ENCODE measurements at places on chromosomes 6 and 20.
A peak's percentile ranks its signal among the peaks of the same experiment; 100 is the strongest.

GRCh38 chr20:33843050-33843449 lies 31.9 kb downstream of the CHMP4B start:
- no peak for DNase-seq

DNA sequence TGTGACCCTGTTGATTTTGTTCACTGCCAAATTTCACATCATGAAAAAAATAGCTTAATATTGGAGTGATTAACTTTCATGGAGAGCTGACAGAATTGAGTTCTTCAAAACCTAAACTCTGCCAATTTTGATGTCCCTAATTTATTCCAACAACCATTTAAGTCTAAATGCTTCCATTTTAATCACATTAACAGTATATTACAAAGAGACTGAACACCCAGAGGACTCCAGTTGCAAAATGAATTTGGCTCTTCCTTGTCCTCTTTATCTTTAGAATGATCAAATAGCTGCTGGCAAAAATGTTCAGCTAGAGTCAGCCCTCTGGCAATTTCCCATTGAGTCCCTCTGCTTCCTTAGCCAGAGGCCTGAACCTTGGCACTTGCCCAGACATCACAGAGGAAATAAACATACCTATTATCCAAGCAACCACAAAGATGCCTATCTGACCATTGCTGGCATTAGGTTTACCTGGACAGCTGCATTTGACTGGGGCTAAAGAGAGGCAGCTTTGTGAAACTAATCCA lies 299.0 kb upstream of the STXBP5 start:
- no peak for DNase-seq

- DNase-seq, result peak; percentile 64
Observed at GRCh38 chr6:113859349-113860180, 2.4 kb downstream of the MARCKS start.

DNA sequence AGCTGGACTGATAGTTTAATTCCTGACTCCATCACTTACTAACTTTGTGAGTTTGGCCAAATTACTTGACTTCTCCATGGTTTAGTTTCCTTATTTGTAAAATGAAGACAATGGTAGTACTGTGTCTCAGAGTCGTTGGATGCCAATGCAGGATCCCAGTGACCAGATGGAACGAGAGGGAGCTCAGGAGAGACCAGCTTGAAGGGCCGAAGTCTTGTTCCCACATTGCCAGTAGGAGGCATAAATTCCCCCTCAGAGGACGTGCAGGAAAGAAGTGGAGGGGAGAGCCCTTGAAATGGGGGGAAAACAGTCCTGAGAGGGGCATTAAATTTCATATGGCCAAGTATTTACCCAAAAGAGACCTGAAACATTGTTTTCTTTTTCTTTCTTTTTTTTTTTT lies 2.1 kb upstream of the MUC22 start:
- no peak for DNase-seq

DNA sequence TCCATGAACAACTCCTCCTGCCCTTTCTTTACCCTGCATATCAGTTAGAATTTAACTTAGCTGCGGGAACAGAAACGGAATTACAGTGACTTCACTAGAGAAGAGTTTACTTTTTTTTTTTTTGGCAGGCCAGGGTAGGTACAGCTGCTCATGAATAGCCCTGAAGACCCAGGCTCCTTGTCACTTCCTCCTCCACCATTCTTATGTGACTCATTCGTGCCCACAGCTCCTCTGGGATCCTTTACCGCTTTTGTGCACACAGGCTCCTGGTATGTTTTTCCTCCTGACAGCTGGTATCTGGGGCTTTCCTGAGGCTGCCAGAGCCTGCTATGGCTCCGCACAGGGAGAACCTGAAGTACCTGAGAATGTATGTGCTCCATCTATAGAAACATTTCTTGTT lies 3.9 kb upstream of the KCNS1 start:
- no peak for DNase-seq

- DNase-seq, result peak; percentile 61
Observed at GRCh38 chr6:137866200-137866913, 702 bp upstream of the TNFAIP3 start.

GRCh38 chr20:13723011-13723410 lies 61.7 kb downstream of the ESF1 start:
- DNase-seq, result no peak

- no peak for DNase-seq
Observed at GRCh38 chr6:18309046-18309445, 44.7 kb upstream of the DEK start.

- no peak for DNase-seq
Observed at GRCh38 chr6:125699591-125699990, 49.8 kb upstream of the HEY2 start.

GRCh38 chr6:142805042-142805441 lies 139.9 kb downstream of the HIVEP2 start:
- DNase-seq, result no peak

DNA sequence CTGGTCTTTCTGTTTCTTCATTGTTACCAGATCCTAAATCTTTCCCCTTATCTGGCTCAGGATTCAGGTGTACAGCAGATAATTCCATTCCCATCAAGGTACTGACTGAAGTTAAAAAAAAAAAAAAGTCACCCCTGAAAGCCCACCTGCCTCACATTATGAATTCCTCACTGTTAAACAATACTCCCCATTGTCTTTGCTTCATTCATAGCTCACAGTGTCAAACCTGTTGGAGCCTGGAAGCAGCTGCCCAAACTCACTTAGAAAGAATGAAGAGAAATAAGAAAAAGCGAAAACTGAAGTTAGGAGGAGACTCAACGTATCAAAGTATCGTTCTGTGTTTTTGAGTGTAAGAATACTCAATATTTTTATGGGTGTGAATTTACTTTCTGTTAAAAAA lies 1.8 kb upstream of the DCBLD1 start:
- DNase-seq, result no peak

- DNase-seq, result no peak
Observed at GRCh38 chr6:139657119-139657518, 282.7 kb upstream of the CITED2 start.

DNA sequence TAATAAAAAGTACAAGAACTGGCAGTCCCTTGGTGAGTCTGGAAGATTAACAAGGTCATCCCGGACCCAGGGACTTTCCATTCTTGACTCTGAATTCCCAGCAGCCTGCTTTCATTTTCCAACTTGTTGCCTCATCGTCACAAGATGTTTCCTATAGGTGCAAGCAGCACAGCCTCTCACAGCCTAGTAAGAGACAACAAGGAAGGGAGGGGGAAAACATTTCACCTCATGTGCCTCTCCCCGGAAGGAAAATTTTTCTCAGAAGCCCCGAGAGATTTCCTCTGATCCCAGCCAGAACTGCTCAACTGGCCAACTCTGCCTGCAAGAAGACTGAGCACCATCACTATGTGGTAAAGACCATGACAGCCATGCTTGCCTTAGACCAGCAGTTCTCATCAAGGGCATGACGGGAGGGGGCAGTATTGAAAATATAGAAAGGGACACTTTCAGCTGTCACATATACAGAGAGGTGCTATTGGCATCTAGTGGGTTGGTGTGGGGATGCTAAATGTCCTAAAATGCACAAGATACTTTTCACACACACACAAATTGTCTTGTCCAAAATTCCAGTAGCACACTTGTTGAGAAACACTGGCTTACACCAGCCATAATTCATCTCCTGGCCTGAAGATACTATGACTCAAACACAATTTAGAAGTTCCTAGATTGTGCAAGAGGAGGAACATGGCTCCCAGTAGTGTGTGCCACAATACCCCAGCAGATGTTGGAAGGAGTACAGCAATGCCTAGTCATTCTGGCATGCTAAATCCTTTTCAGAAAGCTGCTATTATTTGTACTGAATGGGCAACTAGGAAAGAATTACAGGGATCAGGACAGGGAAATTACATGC lies 10.8 kb upstream of the WTAP start:
- DNase-seq, result peak; percentile 59

DNA sequence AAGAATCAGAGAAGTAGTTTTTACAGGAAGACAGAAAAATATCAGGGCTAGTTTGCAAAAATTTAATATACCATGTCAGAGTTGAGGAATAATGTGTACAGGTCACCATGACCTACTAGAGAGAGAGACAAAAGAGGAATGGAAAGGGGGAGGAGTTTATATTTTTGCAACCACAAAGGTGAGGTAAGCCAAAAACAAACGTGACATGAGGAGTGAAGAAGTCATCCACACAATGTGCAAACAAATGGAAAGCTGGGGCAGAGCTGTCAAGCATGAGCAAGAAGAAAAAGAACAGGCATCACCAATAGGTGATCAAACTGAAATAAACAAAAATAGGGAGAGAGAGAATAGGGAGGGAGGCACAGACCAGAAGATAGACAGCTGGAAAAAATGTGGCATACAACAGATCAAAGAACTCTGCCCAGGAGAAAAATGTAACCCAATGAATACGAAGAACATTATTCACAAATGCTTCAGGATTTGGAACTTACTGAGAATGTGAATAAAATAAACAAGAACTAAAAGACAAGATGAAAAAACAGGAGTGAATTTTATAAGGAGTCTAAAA lies 15.5 kb downstream of the RARS2 start:
- DNase-seq, result no peak

- DNase-seq, result peak; percentile 44
Observed at GRCh38 chr20:45970646-45971424, 1.2 kb downstream of the ZNF335 start.

GRCh38 chr20:60202046-60202445 lies 243.8 kb downstream of the CDH26 start:
- no peak for DNase-seq

GRCh38 chr6:6474170-6474920 lies 114.2 kb upstream of the LY86 start:
- DNase-seq, result no peak

DNA sequence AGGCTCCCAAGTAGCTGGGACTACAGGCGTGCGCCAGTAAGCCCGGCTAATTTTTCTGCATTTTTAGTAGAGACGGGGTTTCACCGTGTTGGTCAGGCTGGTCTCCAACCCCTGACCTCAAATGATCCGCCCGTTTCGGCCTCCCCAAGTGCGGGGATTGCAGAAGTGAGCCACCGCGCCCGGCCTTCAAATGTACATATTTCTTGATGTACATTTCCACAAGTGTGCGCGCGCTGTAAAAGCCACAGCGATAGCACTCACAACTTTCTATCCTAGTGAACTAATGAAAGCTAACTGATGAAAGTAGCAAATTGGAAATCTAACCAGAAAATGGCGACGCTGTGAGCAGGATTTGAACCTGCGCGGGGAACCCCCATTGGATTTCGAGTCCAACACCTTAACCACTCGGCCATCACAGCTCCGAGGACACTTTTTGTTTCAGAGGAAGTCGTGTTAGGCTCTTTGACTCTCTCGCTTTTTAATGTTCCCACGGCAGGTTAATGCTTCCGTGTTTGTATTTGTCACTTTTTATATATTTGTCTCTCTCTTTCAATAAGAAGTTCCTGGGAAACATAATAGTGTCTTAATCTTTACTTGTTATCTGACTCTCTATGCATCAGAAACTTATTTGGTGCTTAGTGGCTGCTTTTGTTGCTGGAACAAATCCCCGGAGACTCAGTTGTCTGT lies 199.4 kb upstream of the ZNF184 start:
- DNase-seq, result peak; percentile 83

- DNase-seq, result no peak
Observed at GRCh38 chr6:5786321-5786968, 220.3 kb downstream of the NRN1 start.

GRCh38 chr6:36724514-36725390 lies 27.1 kb downstream of the RAB44 start:
- peak; percentile 80 for DNase-seq

GRCh38 chr6:68657374-68658139 lies 22.5 kb downstream of the ADGRB3 start:
- DNase-seq, result no peak

DNA sequence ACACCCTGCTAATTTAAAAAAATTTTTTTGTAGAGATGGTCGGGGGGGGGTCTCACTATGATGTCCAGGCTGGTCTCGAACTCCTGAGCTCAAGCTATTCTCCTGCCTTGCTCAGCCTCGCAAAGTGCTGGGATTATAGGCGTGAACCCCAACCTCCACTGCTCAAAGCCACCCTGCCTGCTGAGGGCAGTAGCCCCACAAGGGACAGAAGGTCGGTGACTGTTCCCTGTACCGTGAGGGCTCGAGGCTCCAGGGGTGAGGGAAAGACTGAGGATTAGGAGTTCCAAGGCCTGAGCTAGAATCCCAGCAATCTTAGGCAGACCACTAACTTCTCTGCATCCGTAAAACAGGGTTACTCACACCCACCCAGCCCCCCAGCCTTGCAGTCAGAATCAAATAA lies 51.1 kb downstream of the CPNE5 start:
- no peak for DNase-seq

DNA sequence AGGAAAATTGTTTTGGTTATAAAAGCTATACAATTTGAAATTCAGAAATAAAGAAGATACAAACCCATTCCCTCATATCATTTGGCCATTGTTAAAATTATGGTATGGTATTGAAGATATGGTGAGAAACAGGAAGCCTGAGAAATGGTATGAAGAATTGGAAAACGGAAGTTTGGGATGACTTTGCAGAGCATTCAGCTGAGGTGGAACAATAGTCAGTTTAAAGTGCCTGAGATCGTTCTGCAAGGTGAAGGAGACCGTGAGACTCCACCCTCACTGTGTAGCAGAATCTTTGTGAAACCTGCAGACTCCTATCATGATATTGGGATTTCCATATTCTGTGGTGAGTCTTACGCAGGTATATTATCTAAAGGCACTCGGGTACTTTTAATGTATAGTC lies 97.3 kb downstream of the ADGRB3 start:
- DNase-seq, result no peak

- DNase-seq, result no peak
Observed at GRCh38 chr20:12528104-12528503, 480.7 kb upstream of the SPTLC3 start.

DNA sequence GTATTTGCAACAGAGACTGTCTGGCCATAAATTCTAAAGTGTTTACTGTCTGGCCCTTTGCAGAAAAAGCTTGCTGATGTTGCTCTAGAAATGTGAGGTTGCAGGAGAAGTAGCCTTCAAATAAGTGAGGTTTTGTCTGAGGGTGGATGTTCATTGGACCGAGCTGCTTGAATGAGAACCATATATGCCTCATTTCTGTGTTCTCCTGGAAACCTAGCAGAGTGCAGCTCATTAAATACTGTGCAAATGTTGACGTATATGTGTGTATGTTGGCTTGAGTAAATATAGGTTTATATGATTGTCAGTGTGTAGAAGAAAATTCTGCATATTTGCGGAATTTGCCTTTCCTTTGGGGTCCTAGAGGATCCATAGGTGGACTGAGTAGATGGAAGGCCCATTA lies 39.0 kb downstream of the CHMP4B start:
- DNase-seq, result no peak

Measured in hepatocyte (in vitro differentiated cells).